ENCODE measurements at places on chromosomes 5 and 9. TPM values are rescaled to one million over a fixed set of nuclear protein-coding genes. Genes with fewer than 3 reads are reported as not detected.

The N4BP3 gene
- total RNA-seq: 2.2 TPM

The DELE1 gene
- 54.3 TPM for total RNA-seq

The ADAMTSL2 gene
- under 0.01 TPM for total RNA-seq

The CYSRT1 gene
- total RNA-seq: 0.44 TPM

The TNFSF8 gene
- not detected for total RNA-seq

The CARTPT gene
- not detected for total RNA-seq

The ICE1 gene
- 26.0 TPM for total RNA-seq

All from smooth muscle cell of trachea (primary cell).